BJ (cell line): ENCODE measurements at places on chromosomes 13 and 19.

GRCh38 chr13:75782985-75783384 is 146.9 kb downstream of the LMO7 start:
- no peak for DNase-seq

DNA sequence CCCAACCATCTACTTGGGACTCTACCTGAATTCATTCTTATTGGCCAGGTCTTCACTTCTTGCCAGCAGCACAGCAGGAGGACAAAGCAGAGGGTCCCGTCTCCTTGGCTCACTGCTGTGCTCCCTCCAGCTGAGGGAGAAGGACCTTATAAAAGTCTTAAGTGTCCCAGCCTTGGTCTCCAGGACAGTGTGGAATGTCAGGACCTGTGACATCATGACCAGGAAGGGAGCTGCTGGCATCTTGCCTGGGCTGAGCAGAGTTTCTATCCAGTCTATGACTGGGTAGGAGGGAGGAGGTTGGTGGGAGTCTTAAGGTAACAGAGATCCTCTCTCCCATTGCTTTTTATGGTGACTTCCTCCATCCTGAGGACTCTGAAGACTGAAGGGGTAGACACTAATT is 56.6 kb upstream of the ANKRD10 start:
- DNase-seq = no peak

DNA sequence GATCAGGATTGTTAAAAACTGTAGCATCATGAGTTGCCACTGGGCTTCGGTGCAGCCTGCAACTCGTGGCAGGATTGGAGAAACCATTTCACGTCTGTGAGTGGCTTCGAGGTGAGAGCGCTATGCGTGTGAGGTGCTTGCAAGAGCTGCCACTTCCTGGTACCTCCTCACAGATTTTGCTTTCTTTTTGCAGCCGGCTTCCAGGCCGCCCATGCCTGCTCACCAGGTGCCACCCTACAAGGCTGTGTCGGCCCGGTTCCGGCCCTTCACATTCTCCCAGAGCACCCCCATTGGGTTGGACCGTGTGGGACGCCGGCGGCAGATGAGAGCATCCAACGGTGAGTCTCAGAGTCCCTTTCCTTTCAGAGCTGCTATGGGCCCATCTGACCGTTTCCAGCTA is 57.9 kb upstream of the C1QTNF9 start:
- DNase-seq = no peak

GRCh38 chr13:110989331-110989730 is 74.5 kb upstream of the ANKRD10 start:
- no peak for DNase-seq

DNA sequence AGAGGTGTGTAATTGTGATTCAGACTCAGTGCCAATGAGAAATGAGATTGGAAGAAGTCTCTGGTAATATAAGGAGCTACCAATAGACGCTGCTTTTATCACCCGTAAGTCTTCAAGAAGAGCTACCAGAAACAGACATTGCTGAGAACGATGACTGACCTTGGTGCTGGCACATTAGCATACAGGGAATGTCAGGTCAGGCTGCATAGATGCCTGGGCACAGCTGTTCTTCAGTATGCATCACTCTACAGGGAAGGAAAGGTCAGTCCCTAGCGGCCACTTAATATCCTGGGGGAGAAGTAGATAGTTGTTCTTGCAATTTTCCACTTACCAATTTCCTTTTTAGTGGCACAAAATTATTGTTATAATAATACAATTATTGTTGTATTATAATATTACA is 380.4 kb downstream of the PCDH9 start:
- DNase-seq = no peak

DNA sequence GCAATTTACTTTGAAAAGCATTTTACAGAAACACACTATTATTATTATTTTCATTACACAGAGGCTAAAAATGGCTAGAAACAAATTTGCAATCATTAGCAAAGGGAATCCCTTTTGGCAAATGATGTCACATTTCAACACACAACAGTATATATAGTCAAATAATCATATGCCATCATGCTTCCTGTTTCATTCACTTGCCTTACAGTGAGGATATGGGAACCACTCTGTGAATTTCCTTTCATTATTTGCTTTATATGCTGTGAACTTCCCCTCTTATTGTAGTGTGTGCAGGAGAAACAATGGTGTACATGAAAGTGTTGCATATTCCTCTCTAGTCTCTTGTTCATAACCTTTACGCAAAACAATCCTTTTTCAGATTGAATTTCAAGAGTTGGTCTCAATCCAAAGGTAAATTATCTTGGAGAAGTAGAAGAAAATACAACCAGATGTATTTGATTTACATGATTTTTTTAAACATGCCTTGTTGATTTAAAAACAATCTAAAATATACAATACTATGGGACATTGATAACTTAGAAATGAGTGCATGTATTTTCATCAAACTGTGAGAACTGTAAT is 657.3 kb downstream of the EFNB2 start:
- no peak for DNase-seq

- no peak for DNase-seq
Measured at GRCh38 chr19:47497050-47497766, 13.2 kb upstream of the KPTN start.

- DNase-seq = no peak
Measured at GRCh38 chr19:5961969-5962945, 15.7 kb downstream of the RANBP3 start.

GRCh38 chr19:32819419-32820400 is 49.9 kb downstream of the SLC7A9 start:
- no peak for DNase-seq

DNA sequence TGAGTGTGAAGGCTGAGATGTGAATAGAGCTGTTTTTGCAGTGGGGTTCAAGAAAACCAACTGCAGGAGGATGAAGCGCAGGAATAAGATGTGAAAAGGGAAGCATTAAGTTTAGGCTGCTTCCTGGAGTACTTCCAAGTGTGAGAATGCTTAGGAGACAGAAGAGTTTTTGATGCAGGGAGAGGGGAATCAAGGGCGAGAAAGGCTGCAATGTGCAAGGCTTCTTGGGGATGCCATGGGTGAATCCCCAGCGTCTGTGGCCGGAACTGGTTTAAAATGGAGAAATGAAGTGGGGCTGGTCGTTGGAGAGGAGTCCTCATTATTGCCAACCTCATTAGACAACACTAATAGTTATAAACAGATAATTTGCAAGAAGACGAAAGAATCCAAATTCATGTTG is 764.9 kb downstream of the LIG4 start:
- no peak for DNase-seq

GRCh38 chr19:54035215-54036178 is 28.2 kb downstream of the VSTM1 start:
- DNase-seq = peak; percentile 78

DNA sequence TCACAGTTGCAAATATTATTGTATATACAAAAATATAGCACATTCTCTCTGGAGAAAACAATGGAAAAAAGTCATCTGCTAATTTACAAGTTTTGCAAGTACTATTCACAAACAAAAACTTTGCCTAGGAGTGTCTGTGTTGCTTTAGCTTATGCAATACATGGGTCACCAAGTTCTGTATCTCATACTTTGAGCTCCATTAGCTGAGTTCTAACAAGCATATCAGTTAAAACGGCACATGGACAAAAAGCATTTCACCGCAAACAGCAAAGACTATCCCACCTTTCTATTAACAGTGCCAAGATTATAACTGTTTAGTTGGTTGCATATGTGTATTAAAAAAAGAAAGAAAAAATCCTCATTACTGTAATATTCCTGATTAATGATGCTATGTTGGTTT is 4.6 kb downstream of the SPRY2 start:
- DNase-seq = no peak

- DNase-seq = no peak
Measured at GRCh38 chr13:84670245-84670644, 788.0 kb upstream of the SLITRK1 start.

DNA sequence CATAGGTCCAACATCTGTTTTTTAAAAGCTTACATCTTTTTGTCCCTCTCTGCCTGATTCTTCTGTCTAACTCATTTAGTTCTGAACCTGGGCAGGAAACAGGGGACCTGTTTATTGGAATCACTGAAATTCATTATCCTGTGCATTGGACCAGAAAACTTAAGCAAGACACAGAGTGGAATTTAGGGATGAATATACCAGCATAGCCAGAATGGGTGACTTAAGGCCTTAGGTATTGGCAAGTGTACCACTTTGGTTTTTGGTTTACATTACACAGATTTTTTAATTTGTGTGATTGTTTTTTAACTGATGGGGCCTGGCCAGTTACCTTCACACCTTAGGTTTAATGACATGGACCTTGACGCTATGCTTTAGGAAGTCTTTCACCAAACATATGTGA is 232.5 kb downstream of the GPC5 start:
- DNase-seq = no peak
